CD4-positive, alpha-beta T cell treated with Interleukin-21 for 1 hour (primary cell): ENCODE measurements at places on chromosomes 4 and X.

- DNase-seq = no peak
Measured at GRCh38 chr4:11606078-11606477, 177.4 kb upstream of the HS3ST1 start.

DNA sequence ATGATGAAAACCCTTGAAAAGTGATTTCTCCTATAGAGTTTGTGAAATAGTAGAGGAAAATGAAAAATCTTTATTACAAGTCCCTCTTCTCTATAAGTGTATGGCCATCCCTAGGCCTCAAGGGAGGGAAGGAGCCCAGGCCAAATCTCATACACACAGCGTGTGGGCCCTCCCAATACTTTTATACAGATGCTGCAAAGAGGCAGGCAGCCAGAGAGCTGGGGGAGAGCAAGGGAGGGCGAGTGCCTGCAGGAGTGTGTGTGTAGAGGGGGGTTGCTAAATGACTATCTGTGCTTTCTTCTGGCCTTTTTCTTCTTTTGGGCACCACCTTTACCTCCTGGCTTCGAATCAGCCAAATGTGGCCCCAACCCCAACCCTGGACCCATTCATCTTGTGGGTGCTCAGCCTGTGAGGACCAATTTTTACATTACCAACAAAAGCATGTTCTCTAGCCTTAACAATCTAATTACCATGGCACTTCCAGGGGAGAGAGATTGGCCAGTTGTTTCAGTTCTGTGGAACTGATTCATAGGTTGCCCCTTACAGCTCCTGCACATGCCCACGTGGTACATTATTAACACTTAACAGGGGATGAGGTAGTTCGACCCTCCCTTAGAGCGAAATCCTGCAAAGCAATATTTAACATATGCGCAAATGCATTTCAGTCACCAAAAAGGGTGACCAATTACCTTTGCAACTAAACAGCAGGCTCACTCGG, 2.0 kb downstream of the GPC3 start:
- DNase-seq = no peak

DNA sequence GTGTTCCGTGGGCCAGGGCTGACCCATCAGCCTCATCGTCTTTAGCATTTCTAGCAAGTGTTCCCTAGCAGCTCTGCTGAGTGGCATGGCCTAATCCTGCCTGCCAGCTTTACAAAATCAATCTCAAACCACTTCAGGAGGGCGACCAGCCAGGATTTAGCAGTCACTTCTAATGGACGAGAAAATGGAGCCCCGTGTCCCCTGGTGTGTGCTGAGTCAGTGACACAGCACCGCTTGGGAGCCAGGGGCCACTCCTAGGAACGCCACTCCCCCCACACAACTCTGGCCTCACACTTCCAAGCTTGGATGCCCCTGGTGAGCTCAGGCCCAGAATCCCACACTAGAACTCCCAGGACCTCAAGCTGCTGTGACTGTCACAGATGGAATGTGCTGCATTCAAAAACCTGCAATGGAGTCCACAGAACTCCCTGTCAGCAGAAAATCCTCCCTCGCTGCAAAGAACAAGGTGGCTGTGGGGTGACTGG, 311.2 kb upstream of the GATB start:
- DNase-seq = no peak

GRCh38 chr4:8199594-8200301, 658 bp downstream of the SH3TC1 start:
- DNase-seq = peak; percentile 21

DNA sequence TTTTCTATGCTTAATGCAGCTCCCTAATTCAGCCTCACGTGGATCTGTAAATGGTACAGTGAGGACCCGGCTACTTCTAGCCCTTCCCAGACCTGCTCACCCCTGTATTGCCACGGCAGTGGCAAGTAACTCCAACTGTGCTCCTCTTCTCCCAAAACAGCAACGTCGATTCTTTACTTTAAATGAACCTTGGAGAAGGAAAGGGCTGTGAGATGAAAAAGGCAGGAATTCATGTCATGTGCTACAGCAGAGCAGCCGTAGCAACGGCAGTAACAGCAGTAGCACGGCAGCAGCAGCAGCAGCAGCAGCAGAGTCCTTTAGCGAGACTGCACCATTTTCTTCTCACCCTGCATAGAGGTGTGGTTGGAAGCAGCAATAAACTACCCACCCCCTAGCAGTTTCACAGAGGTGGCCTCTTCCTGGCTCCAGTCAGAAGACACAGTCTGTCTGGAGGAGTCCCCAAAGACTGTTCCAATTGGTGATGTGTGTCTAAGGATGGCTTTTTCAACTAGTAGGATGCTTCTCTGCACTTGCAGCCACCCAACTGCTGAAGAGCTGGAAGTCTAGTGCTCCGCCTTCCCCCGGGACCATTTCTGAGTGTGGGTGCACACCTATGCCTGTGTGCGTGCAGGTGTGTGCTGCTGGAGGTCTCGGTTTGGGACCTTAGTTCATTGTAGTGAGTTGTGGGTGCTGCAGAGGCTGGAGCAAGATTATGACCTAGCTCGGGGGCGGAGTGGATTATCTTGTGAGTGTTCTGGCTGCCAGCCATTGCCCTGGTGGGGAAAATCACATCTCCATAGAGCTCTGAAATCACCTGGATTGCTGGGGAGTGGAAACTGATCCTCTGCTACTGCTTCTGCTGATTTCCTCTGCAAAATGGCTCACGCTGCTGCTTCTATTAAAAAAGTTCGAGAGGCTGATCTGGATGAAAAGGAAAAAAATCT, 67.2 kb downstream of the ANK2 start:
- DNase-seq = no peak

GRCh38 chr4:78031417-78031950, 25.6 kb upstream of the FRAS1 start:
- DNase-seq = no peak

- no peak for DNase-seq
Measured at GRCh38 chrX:136574548-136574947, 42.5 kb downstream of the VGLL1 start.

GRCh38 chrX:47098338-47099094, 20.3 kb downstream of the RGN start:
- DNase-seq = no peak

DNA sequence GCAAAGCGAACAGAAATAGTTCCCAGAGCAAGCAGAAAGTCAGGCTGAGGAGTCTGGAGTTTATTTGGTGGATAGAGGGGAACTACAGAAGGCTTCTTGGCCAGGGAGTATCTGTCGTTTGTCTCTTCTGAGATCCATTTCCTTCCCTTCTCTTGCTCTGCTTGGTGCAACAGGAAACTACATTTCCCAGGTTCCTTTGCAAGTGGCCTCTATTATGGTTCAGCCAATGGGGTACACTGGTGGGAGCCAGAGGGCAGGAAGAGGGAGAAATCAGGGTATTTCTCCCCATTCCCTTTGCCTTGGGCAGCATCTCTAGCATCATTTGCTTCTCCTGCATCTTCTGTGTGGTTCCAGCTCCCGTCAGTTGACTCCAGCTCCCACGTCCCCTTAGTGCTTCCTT, 142.1 kb downstream of the BCOR start:
- peak; percentile 6 for DNase-seq

- DNase-seq = no peak
Measured at GRCh38 chrX:16547644-16548043, 102.3 kb upstream of the S100G start.

GRCh38 chrX:68844581-68844980, 15.8 kb downstream of the EFNB1 start:
- DNase-seq = no peak

DNA sequence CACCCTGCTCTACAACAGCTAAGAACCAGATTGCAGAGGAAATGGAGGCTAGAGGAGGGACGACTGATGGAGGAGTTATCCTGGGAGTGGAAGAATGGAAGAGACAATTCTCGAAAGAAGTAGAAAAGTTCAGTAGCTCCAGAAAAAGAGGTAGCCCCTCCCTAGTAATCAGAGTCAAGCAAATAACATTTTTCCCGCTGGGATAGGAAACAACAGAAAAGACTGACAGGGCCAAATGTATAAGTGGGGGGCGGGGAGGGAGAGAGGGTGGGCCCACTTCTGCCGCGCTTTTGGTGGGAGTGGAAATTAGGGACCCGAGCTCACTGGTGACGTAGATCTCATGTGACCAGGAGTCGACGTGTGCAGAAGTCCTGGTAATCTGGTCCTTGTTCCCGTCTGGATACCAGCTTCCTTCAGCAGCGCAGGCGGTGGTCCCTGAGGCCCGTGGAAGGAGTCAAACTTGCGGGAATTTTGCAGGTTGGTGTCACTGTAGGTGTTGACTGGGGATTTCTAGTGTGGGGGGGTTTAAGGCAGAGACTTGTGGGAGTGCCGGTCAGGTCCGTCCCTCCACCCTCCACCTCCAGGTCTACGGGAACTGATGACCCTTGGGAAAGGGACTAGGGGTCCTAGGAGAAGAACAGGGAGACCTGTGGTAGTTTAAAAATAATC, at the start of gene TCEAL9:
TSS of gene TCEAL9 (plus strand) at position 377 of the 669 bp plus-strand sequence. CDS start 1,179 bp downstream, outside the sequence.
- no peak for DNase-seq

DNA sequence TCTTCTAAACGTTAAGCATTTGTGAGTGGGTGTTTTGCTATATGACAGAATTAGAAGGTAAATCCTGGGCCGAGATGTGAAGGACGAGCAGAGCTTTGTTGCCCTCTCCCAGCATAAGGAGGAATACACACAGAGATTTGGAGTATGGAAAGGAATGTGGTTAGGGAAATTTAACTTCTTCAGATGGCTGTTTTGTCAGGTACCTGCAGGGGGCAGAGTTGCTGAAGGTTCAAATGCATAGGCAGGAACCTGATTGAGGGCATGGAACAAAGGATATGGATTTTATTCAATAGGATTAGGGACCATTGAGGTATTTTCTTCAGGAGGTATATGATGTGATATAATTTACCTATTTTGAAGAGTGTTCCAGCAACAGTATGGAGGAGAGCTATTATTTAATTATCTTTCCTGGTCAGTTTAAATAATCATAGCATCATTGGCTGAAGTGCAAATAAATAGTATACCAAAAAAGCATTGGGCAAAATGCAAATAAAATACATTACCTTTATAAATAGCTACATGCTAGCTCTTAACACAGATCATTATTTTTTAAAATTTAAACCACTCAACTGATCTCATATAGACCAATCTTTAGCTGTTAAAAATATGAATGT, 143.6 kb downstream of the SLIT2 start:
- DNase-seq = peak; percentile 19

DNA sequence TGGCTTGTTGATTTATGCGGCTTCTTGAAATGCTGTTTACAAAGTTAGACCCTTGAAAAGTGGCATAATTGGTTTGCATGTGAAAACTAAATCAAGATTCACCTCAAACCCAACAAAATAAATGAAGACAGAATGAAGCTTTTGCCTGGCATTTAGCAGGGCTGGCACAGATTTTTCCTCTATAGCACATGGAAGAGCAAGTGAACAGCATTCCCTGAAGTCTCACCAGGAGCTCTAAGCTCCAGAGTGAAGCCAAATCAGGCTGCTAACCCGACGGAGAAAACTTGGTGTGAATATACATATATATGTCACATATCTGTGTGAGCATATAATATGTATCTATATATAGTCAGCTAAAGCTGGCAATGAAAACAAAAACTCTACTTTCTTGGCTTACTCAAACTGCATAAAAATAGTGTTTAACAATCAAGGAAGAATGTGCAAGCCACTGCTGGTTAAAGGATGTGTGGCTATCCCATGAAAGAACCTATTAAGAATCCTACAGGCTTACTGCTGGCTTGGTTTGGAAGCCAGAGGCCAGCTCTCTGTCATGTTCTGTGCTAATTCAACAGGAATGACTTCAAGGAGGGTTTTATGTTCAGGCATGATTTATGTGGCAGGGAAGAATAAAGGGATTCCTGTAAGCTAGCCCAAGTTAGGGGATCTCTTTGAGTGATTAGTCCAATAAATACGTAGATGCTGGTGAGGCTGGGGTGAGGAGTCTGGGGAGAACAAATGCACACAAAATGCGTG, 69.9 kb downstream of the MFAP3L start:
- no peak for DNase-seq

- DNase-seq = no peak
Measured at GRCh38 chr4:79421483-79421882, 13.5 kb upstream of the GK2 start.

- DNase-seq = no peak
Measured at GRCh38 chrX:136032370-136032769, 47.1 kb downstream of the SLC9A6 start.

DNA sequence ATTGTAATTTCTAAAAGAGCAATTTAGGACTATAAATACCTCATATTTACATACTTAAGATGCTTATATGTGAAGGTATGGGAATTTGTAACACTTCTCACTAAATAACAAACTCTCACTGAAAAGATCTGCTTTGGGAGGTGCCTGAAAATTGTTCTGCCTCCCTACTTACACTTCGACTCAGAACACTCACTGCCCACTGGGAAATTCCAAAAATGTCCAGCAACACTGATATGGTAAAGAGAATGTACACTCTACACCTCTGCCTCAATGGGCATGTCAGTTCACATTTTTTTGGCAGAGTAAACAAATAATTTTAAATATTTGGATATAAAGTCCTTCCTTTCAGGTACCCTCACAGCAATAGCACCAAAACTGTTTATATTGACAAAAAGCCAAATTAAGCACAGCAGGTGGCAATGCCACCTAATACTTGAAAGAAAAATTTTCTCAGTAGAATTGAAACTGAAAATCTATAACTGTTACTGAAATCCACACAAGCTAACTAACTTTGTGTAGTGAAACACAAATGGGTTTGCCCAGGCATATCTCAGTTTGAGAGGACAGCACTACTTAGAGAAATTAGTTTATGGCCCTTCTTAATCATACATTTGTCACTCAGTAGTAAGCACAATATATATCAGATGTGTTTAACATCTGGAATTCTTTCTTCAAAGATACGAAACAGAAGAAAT, 67.1 kb downstream of the PRDM5 start:
- no peak for DNase-seq

DNA sequence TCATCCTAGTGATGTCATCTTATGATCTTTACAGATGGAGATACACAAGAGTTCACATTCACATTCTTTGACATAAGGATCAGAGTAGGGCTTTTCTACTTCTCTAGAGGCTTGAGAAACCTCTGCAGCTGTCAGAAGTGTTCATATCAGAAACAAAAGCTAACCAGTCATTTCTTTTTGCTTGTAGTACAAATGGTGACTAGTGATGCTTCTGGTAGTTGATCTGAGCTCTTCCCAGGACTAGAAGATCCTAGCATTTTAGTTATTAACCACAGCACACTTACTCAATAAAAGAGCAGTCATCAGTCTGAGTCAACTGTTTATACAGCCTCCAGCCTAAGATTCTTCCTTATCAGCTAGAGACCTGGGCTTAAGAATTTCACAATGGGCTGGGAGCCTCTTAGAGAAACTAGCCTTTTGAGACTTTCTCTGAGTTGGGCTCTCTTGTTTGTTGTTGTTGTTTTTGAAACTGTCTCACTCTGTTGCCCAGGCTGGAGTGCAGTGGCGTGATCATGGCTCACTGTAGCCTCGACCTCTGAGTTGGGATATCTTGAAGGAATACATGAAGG, 84.1 kb downstream of the TMEM164 start:
- no peak for DNase-seq

- DNase-seq = no peak
Measured at GRCh38 chr4:42488554-42488953, 91.3 kb downstream of the SHISA3 start.

GRCh38 chrX:121876305-121876704, 828.9 kb downstream of the GLUD2 start:
- no peak for DNase-seq

- DNase-seq = no peak
Measured at GRCh38 chr4:142262956-142263355, 583.1 kb downstream of the INPP4B start.
